ENCODE measurements at places on chromosomes 2 and 18.

DNA sequence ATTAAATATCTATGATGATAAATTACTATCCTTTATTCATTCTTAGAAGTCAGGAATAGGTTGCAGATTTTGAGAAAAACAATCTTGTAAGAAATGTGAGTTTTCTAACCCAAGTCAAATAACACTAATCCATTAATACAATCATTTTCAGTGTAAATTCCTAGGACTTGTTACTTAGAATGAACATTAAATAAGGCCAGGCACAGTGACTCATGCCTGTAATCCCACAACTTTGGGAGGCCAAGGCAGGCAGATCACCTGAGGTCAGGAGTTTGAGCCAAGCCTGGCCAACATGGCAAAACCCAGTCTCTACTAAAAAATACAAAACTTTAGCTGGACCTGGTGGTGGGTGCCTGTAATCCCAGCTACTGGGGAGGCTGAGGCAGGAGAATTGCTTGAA lies 45.8 kb upstream of the CDKL4 start:
- DNase-seq, result peak; percentile 47

- DNase-seq, result no peak
These were observed 103.7 kb downstream of the RBMS1 start for GRCh38 chr2:160389875-160390274.

- no peak for DNase-seq
These were observed 76.9 kb upstream of the YWHAQ start for GRCh38 chr2:9707611-9708160.

DNA sequence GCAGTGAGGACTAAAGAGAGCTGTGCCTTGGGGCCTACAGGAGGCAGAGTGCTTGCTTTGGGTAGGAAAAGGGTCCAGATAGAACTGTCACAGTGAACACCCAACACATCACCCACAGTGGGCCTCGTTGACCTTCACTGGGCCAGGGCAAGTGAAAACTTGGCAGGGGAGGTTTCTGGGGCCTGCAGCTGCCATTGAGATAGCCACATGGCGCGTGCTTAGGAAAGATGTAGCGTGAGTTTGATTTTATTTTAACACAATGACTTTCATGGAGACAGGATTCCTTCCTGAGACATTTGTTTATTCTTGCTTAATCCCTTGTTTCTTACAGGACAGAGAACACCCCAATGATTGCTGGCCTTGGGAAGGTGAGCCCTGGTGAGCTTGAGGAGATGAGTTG lies 9.3 kb upstream of the ESPNL start:
- DNase-seq, result no peak

DNA sequence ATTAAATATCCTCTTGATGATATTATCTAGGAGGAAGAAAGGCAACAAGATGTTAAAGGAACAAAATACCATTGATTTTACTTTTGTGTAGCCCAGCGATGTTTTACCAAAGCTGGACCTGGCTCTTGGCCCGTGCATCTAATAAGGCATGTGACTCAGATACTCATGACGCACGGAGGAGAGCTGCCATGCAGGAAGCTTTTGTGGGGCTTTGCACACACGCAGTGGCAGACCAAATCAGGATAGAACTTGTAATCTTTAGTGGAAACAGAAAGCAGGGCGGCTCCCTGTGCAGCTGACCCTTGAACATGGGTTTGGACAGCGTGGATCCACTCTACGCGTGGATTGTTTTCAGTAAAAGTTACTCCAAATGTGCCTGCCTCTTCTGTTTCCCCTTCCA lies 190.0 kb downstream of the NAPG start:
- peak; percentile 79 for DNase-seq

- peak; percentile 17 for DNase-seq
These were observed 322.2 kb downstream of the SLC8A1 start for GRCh38 chr2:40129725-40130124.

DNA sequence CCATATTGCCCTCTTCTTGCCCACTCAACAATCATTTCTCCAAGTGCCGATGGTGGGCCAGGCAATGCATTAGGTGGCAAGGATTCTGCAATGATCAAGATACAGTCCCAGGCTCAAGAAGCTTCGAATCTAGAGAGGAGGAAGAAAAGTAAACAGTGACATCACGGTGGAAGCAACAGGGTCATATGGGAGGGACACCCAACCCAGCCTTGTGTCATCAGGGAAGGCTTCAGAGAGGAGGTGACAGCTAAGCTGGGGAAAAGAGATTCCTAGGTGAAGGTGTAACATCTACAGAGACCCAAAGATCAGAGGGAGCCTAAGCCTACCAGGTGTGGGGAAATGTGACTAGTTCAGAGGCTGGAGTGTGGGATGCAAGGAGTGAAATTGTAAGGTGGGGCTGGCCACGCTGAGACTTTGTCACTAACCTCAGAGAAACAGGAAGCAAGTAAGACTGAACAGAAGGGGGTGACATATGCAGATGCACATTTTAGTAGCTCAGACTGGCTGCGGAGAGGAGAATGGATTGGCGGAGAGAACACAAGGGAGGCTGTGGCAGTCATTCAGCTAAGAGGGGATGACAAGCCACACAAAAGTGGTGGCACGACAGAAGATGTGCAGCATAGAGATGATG lies 104.9 kb downstream of the ANKRD44 start:
- DNase-seq, result no peak

DNA sequence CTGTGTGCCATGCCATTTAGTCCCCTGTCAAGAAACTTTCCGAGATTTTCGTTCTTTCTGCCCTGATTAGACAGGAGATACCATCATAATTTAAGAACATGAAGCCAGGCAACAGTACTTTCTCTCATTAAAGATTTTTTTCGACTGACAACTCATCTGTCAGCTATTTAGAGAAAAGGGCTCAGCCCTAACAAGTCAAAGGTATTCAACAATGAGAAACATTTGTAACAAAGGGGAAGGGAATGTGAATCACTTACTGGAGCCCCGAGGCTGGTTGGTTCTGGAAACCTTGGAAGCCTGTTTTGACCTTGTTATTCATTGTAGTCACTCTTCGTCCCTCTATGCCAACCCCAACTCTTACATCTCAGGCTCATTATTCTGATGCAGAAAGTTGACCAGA lies 199.4 kb downstream of the SPP2 start:
- peak; percentile 84 for DNase-seq

DNA sequence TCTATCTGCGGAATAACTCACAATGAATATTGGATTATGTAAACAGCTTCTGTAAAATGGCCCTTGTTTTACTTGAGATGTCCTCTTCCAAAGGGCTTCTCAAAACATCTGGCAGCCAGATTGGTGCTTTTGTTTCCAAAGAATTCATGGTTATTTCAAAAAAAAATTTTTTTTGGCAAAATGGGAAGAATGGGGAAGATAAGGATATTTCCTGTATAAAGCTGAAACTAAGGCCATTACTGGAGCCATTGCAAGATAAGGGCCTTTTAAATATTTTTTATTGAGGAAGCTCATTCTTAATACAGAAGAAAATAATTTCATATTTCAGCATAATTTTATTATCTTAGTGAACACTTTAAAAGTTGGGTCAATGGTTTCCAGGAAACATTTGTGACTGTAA lies 259.1 kb downstream of the GALNT13 start:
- DNase-seq, result no peak

DNA sequence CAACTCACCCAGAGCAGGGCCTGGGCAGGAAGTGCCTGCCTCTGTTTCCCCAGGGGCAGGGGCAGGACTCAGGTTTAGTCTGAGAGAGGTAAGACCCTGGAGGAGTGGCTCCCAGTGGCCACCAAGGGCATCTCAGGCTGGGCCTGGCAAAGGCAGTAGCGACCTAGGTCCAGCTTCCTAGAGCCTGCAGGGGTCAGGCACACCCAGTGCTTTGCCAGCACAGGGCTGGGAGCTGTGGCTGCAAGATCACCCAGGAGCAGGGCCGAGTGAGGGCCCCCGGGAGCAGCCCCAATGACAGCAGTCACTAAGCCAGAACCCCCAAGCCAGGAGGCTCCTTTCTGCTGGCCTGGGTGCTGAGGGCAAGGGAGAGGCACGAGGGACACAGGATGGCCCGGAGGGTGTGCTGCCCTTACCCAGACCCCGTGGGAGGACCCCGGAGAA lies 8.8 kb upstream of the DUSP2 start:
- no peak for DNase-seq

GRCh38 chr2:24452502-24452885 lies 38.6 kb upstream of the NCOA1 start:
- no peak for DNase-seq

DNA sequence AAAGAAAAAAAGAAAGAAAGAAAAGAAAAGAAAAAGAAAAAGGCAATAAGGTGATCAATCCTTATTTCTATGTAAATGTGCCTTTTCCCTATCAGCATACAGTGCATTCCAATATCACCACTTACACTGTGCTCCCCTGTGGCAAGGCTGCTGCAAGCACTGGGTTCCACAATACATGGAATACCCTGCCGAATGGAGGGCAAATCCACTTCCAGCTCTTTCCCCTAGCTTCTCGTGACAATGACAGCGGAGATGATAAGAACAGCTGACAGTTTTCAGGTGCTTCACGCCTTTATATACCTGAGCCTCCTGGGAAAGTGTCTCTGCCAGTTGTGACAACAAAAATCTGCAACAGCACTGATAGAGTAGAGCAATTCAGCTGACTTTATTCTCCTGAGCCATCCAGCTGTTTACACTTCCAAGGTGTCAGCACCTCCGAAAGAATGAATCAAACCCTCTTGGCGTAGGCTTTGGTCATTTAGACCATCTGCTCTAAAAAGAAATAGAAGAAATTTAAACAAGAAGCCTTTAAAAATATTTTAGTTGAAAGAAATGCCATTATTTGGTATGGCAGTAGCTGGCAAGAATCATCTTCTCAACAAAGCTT lies 135.2 kb upstream of the RNF152 start:
- DNase-seq, result no peak

DNA sequence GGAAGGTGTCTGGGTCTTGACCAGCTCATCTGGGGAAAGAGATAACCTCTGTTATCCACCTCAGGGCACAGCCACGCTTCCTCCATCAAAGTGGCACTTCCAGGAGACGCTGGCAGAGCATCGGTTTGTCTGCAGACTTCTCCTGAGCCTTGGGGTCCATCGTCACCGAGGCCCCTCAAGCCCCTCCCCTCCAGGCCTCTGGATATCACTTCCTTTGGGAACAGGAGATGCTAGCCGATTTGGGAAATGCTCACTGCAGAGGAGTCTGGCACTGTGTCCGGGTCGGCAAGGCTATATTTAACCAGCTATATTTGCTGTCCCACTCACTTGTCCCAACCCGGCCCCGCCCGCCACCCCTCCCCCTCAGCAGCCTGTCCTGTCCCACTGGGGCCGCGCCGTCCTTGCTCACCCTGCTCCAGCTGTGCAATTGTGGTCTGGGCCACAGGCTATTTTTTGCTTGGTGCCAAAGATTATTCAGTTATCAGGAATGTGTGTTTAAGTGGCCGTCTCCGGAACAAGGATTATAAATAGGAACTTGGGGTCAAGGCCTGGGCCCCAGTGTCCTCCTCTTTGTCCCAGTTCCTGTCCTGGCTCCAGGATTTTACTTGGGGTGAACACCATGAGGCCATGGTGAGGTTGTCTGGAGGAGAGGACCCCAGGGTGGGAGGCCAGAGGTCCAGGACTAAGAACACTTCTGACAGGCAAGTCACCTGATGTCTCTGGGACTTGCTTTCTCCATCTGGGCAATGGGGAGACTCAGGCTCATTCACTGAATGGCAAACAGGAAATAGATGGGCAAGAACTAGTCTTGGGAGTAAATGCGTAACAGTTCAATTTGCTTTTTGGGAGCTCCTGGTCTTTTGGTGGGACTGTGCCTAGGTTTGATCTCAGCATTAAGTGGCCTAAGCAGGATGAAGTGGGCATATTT lies 263.6 kb downstream of the DYSF start:
- DNase-seq, result peak; percentile 73

DNA sequence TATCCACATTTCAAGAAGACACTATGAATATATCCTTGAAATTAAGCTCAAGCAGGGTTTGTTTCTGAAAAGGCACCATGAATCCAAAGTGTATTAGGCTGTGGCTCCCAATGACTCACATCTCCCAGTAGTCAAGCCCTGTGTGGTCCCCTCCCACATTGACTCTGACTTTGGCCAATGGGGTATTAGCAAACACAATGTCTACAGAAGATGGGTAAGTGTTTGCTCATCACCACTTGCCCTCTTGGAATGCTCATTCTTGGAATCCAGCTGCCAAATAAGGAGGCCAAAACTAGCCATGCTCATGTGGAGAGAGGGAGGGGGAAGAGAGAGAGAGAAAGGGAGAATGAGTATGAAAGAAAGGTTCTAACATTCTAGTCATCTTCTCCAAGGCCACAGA lies 490.0 kb downstream of the TXNL1 start:
- DNase-seq, result peak; percentile 68

DNA sequence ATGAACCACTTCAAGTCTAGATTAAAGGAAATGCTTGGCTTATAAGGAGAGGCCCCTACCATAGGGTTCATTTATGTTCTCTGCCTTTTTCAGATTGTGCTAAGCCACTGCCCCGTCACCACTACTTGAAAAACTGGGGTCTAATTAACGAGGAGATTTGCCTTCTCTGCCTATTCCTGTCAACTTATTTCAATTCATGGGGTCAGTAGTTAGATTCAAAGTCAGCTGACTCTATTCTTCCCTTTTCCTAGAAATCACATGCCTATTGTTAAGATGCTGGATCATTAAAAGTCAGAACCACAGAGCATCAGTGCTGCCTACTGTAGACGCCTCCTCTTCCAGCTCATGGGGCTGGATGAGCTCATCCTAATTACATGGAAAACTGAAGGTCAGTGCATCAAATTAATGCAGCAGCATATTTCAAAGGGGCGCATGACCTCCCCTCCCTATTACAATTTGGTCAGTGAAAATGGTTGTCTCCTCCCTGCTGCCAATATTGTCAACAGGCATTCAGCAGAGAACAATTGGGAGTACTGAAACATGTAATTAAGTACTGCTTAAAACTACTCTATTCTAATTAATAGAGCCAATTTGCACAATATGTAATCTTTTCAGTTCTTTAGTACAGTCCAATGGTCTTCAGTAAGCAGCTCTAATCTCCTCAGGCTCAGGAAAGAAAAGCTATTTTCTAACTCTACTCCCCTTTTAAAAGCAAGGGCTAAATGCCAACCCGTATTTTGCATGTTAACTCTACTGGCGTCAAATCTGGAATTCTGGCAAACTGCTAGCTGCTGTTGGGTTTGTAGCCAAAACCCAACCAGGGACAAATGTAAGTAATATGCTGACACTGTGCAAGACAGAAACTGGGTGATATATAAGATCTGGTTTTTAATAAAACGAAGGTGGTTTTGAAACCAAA lies 117.4 kb upstream of the ITGB6 start:
- peak; percentile 91 for DNase-seq

DNA sequence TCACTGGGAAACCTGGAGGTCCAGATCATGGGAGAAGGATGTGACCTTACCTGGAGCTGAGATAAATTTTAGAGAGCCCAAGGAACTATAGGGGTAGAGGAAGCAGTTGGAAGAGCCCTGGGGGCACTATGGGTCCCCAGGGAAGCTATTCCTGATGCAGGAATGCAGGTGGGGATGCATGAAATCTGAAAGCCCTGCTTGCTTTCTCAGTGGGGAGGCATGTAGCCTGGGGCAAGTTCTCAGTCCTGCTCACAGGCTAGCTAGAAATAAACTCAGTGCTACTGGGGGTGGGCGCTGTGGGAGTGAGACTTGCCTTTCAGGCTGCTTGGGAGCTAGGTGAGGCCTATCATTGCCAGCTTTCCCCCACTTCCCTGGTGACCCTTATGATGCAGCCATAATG lies 499.7 kb downstream of the PTH2R start:
- DNase-seq, result no peak

Measured in astrocyte of the hippocampus (primary cell).